HuH-7.5 (cell line): ENCODE measurements at places on chromosomes 13 and 19.

DNA sequence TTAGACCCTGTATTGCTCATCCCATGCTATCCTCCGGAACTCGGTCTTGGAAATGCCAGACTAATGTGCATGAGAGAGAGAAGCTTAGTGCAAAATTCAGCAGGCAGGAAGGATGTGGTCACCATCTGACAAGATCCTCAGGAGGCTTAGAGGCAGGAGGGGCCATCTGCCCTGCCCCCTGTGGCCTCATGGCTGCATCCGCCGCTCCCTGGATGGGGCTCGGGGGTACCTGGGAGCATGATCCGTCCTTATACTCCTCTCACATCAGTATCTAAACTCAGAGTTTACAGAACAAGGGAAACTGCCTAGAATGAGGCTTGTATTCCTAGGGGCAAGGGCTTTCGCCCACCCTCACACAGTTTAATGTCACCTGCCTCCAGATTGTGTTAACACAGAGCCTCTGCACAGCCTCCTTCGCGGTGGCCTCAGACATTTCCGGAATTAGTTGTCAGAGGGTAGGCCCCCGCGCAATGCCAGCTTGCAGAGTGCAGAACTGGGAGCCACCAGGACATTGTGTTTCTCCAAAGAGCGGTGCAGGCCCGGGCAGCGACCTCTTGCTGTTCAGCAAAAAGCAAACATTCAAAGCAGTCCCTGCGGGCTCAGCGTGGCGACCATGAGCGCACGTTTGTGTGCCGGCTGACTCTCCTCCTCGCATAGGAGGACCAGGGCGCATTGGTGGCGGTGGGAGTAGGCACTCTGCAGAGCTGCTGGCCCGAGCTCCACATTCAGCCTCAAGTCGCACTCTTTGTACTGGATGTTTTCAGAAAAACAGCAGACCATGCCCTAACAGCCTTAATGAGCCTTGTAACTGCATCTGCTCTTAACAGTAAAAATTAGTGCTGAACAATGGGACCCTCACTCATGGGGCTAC is 39.1 kb downstream of the GPR12 start:
- DNase-seq = no peak

GRCh38 chr13:53254500-53254899 is 225.9 kb downstream of the OLFM4 start:
- DNase-seq = no peak

GRCh38 chr19:9782338-9782737 is 13.8 kb upstream of the ZNF846 start:
- DNase-seq = no peak

DNA sequence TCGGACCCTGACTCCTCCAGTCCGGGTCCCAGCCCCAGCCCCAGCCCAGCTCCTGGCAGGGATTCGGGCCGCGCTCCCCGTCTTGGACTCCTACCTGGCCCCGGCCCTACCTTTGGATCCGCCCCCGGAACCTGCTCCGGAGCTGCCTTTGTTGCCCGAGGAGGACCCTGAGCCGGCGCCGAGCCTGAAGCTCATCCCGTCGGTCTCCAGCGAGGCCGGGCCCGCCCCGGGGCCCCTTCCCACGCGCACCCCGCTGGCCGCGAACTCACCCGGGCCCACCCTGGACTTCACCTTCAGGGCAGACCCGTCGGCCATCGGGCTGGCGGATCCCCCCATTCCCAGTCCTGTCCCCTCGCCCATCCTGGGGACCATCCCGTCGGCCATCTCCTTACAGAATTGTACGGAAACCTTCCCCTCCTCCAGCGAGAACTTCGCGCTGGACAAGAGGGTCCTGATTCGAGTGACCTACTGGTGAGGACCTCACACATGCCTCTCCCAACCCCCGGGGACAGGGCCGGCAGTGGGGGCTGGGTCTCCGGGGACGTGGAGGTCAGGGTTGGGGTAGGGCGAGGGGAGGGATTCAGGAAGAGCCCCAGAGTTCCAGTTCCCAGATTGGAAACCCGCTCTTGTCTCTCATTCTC is 732 bp downstream of the SELENOV start:
- no peak for DNase-seq

- peak; percentile 96 for DNase-seq
Measured at GRCh38 chr19:48646001-48646721, at the start of gene CA11. Gene CA11, minus strand, starts transcription at chr19:48646187. Its CDS starts 555 bp downstream, at chr19:48645632.

DNA sequence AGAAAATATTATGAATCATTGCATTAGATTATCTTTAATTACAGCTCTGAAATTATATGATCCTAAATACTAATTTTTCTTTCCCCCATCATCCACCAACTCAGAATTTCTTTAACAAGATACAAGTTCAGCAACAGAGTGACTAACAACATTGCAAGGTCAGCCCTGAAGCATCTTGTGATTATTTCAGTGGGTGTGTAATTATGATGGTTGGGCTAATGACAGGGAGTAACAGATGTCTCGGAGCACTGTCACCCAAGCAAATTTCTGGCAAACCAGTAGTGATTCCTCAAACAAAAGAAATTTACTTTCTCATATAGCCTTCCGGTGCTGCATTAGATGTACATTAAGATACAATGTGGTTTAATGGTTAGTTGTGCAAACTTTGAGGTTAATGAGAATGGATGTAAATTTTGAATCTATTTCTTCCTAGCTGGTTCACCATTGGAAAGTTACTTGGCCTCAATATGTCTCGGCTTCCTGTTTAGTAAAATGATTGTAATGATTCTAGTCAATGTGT is 238.9 kb downstream of the ITGBL1 start:
- DNase-seq = no peak

DNA sequence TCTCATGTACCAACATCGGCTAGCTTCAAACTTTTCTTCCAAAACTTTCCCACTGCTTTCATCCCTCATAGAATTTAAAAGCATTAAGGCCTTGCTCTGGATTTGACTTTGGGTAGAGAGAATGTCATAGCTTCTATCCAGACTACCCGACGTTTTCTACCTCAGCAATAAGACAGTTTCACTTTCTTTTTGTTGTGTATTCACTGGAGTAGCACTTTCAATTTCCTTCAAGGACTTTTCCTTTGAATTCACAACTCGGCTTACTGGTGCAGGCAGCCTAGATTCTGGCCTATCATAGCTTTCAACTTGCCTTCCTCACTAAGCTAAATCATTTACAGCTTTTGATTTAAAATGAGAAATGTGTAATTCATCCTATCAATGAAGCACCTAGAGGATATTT is 420.4 kb upstream of the GPC6 start:
- no peak for DNase-seq

- DNase-seq = peak; percentile 44
Measured at GRCh38 chr13:44431150-44431549, 57.5 kb downstream of the SERP2 start.

- DNase-seq = no peak
Measured at GRCh38 chr13:100542826-100543156, 45.8 kb downstream of the GGACT start.

DNA sequence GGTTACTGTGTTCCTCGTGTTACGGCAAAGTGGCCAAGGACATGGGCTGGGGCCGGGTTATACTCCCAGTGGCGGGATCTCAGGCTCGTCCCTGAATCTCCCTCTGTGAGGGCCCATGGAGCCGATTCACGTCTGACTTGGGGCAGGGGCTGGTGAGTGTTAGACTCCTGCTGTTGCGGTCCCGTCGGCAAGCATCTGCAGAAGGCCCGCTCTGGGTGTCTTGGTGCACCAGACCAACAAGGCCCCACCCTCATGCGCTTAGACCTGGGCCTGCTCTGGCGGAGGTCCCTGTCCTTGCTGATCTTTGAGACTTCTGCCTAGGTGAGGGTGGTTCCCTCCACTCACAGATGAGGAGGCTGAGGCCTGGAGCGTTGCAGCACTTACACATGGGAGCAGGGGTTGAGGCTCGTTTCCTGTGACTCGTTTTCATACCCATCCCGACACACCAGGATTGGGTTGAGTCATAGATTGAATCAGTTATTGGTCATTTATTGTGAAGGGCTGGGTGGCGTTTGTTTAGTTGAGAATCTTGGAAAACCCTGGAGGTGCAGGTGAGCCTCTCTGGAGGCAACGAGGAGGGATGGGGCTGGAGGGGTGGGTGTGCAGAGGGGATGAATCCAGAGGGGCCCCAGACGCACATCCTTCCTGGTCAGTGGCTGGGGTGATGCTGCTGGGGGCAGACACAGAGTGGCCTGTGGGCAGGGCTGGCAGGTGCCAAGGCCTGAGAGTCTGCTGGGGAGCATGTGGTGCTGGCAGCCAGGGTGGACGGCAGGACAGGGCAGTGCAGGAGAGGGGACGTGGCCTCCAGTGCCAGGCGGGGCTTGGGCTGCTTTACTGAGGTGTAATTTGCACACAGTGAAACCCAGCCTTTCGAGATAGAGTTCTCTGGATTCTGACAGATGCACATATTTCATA is 4.6 kb downstream of the EPN1 start:
- DNase-seq = no peak

GRCh38 chr19:3691372-3691716 is 8.9 kb downstream of the PIP5K1C start:
- no peak for DNase-seq

GRCh38 chr19:18939922-18940768 is 872 bp downstream of the HOMER3 start:
- peak; percentile 82 for DNase-seq

GRCh38 chr13:44308352-44308751 is 65.3 kb upstream of the SERP2 start:
- no peak for DNase-seq

DNA sequence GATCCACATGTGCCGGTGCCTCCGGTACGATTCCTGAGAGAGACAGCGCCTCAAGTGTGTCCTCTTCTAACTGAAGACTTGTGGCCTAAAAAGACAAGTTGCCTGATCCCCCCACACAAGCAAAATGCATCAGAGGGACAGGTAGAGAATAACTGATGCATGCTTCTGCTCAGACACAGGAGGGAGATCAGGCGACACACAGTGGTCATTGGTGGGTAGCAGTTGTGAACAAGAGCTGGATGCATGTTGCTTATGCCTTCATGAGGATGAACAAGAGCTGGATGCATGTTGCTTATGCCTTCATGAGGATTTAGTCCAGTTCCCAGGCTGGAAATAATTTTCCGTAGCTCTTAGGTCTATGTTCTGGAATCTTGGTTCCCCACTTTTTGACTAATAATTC is 505.6 kb downstream of the MYO16 start:
- no peak for DNase-seq

DNA sequence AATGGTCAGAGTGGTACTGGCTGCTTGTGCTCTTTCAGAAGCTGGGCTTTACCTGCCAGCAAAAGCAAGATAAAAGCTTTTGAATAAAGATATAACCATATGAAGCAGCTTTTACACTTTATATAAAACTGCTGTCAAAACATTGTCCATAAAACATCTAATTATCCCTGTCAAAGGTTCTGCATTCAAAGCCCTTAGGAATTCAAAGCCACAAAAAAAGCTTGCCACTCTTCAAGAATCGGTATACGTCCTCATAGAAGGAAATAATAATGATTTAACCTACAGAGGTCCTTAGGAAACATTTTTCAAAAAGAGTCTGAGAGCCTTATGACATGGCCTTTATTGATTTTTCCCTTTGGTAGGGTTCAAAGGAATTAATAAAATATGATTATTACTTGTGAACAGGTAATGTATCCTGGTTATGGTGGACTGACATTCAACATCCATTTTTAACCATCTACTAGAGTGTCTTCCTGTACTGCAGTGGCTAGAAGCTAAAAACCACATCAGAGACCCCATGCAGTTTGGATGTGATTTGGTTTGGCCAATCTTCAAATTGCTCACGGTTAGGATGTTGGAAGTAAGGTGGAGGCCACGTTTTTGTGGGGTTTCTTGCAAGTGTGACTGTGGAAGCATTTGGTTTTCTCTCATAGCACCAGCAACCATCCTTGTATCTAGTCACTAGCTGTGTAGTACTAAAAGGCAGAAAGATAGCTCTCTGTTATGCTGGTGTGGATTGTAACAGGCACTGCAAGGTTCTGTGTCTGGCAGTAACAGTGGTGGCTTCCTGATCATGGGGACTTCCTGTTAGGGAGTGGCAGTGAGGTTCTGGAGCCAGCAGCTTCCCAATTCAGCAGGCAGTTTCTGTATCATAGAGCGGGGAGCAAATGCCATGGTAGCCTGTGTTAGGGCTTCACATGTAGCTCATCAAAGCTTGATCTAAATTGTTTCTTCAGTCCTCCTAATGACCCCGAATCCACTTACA is 441.5 kb downstream of the DIAPH3 start:
- no peak for DNase-seq

- peak; percentile 24 for DNase-seq
Measured at GRCh38 chr19:50331994-50332243, 2.7 kb upstream of the KCNC3 start.

- no peak for DNase-seq
Measured at GRCh38 chr19:34269081-34269480, 14.7 kb downstream of the GARRE1 start.

DNA sequence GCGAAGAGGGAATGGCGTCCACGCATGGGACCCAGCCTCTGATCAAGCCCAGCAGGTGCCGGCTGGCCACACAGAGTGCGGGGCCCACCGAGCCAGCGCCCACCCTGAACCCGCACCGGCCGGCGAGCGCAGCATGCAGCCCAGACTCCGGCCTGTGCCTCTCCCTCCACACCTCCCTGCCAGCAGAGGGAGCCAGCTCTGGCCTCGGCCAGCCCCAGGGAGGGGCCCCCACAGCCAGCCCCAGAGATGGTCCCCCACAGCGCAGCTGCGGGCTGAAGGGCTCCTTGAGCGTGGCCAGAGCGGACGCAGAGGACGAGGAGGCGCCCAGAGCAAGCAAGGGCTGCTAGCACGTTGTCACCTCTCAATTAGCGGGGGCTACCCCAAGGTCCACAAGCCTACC is 904.5 kb downstream of the SLITRK6 start:
- no peak for DNase-seq

DNA sequence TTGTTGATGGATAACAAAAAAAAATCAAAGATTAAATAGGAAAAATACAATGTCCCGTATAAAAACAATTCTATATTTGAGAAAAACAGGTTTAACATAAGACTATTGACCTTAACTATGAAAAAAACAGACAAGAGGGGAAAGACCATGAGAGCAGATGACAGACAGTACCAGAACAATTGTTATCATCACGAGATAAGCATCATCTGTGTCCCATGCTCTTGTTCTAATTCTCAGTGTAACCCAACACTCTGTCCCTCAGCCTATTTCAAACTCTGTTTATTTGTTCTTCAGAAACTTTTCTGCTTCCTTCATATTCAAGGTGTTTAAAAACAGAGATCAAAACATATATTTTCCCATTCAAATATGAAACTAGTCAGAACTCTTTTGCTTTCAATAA is 216.4 kb downstream of the PCDH9 start:
- no peak for DNase-seq

- DNase-seq = no peak
Measured at GRCh38 chr13:88217372-88217771, 546.2 kb downstream of the SLITRK5 start.

- DNase-seq = no peak
Measured at GRCh38 chr13:49308921-49309408, 61.2 kb downstream of the CDADC1 start.
